ENCODE measurements at places on chromosomes 6 and 20.

DNA sequence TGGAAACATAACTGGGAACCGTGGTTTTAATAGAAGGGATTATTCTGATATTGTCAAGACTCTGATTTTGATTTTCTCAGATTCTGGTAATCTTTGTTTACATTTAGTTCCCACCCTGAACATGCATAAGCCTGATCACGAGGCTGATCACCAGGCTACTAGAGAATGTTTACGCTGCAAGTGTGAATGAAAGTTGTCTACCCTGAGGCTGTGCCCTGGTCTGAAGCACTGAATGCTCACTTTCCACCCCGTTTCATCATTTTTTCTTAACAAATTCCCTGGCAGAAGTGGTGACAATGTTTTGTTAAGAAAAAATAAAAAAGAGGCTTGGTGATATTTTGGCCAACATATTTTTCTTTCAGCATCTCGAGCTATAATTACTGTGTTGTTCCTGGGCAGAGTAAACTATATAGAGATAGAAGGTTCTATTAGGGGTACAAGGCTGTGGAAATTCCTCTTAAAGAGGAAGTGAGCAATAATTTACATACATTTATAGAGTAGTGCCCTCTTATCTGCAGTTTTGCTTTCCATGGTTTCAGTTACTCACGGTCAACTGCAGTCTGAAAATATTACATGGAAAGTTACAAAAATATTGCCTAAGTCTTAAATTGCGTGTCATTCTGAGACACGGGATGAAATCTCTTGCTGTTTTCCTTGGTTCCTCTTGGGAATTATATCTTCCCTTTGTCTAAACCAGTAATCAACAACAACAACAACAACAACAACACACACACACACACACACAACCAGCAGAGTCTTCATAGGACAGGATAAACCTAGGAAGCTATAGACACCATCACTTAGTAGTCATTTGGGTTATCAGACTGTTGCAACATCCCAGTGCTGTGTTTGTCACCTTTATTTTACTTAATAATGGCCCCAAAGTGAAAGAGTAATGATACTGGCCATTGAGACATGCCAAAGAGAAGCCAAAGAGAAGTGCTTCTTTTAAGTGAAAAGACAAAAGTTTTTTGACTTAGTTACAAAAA, 566.6 kb upstream of the CITED2 start:
- no peak for DNase-seq

- no peak for DNase-seq
Measured at GRCh38 chr20:47125508-47125757, 230.8 kb downstream of the EYA2 start.

- DNase-seq, result peak; percentile 21
Measured at GRCh38 chr20:37627060-37627766, 66.6 kb upstream of the CTNNBL1 start.

- DNase-seq, result no peak
Measured at GRCh38 chr20:57761413-57761734, 51.6 kb upstream of the PMEPA1 start.

GRCh38 chr20:10769700-10770099, 95.9 kb upstream of the JAG1 start:
- DNase-seq, result no peak

GRCh38 chr20:53779822-53780221, 186.2 kb upstream of the ZNF217 start:
- no peak for DNase-seq

DNA sequence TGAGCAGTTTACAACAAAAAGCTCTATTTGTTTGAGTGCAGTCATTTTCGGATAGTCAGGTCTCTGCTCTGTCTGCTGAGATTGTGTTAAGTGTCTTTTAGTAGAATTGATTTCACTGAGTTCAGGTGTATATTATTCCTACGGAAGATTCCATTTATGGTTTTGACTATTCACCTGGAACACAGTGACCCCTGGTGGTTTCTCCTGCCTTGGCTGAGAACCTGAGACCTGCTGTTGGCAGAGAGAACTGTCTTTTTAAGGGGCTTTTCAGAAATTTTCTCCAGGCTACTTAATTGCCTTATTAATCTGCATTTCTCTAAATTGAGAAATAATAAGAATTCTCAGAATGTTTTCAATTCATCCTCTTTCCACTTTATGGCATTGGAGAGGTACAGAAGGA, 508.0 kb downstream of the TBC1D32 start:
- DNase-seq, result no peak

DNA sequence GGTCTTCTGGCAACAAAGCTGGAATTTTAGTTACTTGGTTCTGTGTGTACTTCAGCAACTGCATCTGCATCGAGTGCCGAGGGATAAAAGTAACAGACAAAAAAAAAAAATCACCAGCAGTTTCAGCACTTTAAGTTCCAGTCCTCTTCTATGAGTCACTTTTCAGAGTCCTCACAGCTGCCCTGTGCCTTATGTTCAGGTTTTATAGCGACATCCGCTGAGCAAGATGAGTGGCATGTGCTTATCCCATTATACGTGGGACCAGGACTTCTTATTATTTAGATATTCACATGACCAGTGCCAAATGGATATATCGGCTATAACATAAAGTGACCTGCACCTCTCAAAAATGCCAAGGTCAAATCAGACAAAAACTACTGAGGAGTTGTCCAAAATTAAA, 242.9 kb downstream of the FOXA2 start:
- no peak for DNase-seq

DNA sequence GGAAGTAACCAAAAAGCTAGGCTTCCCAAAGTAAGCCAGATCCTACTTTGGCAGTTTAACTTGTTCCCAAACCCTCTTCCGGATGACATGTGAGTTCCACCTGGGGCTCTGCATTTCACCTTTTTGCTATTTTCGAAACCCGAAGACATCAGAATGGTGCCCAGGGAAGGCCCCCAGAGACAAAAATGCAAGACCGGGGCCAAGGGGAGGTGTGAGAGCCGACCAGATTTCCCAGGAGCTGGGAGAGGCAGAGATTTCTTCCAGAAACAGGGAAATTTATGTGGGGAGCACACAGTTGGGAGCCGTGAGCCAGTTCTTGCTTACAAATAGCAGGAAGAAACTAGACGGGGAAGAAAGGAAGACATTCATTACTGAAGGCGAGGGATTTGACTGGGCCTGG, 209.7 kb downstream of the ZNF217 start:
- DNase-seq, result no peak

- DNase-seq, result no peak
Measured at GRCh38 chr6:5014072-5014561, 10.3 kb upstream of the RPP40 start.

DNA sequence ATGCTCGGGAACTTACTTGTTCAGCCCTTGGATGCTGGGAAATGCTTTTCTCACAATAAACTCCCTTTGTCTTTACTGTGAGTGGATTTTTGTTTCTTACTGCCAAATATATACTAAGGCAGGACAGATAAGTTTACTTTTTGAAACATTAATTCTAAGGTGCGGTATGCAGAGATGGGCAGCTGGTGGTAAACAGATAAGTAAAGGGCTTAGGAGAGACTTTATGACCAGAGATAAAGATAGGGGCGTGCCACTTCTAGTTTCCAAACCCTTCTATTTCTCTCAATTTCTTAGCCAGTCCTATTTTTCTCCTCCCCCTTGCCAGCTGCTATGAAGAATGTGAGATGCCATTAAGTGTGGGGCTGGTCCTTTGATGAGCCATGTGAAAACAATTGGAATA, 16.3 kb downstream of the SAMD3 start:
- no peak for DNase-seq

- DNase-seq, result no peak
Measured at GRCh38 chr20:13778827-13779226, 5.9 kb downstream of the ESF1 start.

DNA sequence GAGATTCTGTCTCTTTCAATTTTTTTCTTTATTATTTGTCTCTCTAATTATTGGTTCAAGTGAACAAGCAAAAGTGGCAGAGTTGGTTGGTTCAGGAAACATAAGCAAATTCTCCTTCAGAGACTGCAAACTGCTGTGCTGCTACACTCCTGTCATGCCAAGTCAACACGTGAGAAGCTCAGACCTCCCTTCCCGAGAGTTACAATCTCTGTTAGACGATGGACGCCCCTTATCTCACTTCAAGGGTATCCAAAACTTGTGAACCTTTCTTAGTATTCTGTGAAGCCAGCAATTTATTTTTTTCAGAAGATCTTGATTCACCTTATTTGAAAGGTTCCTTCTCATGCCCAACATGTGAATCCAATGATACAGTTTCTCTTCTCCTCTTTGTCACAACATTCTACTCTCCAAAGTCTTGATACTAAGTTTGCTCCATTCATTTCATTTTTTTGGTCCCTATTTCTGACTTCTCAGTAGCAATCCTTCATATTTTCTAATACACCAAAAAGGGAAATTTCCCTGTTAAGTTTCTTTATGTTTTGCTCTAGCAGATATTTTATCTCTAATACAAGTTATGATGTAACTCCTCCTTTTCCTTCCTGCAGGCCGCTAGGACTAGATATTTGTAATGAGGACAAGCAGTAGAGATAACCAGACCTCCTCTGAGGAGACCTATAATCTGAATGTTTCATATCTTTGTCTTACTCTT, 448.8 kb upstream of the CITED2 start:
- DNase-seq, result no peak

DNA sequence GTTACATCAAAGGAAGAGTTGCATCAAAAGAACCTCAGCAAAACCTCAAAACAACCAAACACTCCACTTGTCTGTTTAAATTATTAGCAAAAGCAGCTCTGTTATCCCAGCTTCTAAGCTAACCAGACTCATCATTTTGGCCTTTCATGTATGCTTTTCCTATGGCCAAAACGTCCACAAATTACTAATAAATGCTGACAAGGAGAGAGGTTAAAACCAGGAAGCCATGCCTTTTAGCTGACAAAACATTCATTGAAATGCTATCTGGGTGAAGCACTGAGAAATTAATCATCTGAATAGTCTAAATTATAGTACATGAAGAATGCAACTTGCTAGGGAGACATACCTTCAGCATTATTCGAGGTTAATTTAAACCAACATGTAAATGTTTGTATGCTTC, 80.6 kb downstream of the LAMA2 start:
- DNase-seq, result no peak

DNA sequence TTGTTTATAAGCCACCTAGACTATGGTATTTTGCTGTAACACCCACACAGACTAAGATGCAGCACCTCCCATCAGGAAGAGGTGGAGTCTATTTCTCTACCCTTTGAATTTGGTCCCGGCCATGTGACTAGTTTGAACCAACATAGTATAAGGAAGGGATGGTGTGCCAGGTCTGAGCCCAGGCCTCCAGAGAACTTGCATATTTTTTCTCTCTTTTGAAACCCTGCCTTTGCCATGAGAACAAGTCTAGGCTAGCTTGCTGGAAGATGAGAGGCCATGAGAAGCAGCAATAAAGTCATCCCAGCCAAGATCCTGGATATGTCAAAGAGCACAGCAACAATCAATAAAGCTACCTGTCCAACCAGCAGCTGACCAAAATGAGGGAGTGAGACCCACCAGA, 63.0 kb upstream of the ANKEF1 start:
- DNase-seq, result no peak

DNA sequence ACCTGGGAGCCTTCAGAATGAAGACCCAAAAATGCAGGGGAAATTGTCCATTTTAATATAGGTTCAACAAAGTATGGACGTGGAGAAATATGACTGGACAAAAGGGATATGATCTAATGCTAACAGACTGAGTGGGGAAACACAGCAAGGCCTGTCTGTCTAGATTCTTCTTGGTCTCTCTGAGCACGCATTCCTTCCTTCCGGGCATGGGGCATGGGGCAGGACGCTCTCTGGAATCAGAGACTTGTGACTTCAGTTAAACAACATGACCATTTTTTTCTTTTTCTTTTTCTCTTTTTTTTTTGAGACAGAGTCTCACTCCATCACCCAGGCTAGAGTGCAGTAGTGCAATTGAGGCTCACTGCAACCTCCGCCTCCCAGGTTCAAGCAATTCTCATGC, 31.9 kb downstream of the ZBTB2 start:
- DNase-seq, result no peak

GRCh38 chr20:36010076-36010475, 41.7 kb downstream of the CNBD2 start:
- DNase-seq, result no peak

DNA sequence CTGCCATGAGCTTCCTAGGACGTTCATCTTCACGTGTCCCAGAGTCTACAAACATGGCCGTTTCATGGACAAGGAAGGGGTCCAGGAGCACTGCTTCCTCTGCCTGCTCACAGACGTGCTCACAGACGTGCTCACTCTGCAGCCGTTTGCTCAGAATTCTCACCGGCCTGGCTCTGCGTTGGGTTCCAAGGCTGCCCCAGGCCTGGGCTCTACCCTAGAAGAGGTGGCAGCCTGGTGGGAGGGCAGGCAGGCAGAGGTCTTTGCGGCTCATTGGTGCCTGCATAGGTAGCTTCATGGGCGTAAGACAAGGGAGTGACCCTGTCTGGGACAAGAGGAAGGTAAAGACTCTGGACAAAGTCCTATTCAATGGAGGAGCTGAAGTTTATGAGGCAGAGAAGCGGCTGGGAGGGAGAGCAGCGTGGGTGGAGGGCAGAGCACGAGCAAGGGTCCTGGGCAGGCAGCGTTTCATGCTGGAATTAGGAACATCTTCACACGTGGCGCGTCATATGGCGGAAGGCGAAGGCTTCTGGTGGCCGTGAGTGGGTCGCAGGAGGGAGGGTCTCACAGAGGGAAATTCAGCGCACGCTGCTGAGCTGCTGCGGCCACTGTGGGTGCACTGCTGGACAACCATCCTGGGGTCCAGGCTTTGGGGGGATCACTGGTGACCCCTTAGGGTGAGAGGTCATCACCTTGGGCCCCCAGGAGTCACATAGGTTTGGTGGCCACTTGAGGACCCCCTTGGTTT, 138.2 kb downstream of the PHACTR3 start:
- no peak for DNase-seq

DNA sequence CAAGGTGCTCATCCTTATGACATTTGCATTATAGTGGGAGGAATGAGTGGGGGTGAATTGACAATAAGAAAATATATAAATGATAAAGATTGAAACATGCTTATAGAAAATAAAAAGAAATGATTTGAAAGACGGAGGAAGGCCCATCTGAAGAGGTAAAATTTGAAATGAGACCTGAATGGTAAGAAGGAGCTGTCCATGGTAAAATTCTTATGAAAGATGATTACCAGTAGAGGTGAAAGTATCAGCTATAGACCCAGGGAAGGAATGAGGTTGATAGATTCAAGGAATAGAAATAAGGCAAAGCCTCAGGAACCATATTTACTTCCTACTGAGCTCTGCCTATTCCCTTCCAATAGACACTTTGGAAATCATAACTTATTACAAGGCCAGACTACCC, 149.7 kb downstream of the HTR1B start:
- no peak for DNase-seq

- DNase-seq, result no peak
Measured at GRCh38 chr6:151341476-151342195, 49.7 kb downstream of the ZBTB2 start.

All from activated naive CD4-positive, alpha-beta T cell treated with Interleukin-2 at 50 U/mL for 16 hours (primary cell).